ENCODE measurements at places on chromosomes 16 and 17. TPM values are rescaled to one million over a fixed set of nuclear protein-coding genes. Genes with fewer than 3 reads are reported as not detected.

The CNTNAP4 gene
- total RNA-seq, result not detected

GRCh38 chr16:31274831-31275816, 15.3 kb downstream of the ITGAM start:
- H3K4me3 ChIP-seq, result no peak overlapping the region
- H3K27me3 ChIP-seq, result no peaks in the 10 kb centered on the region
- H3K4me1 ChIP-seq, result no peaks in the 10 kb centered on the region
- H3K36me3 ChIP-seq, result peaks cover 7% of the 10 kb centered on the region

DNA sequence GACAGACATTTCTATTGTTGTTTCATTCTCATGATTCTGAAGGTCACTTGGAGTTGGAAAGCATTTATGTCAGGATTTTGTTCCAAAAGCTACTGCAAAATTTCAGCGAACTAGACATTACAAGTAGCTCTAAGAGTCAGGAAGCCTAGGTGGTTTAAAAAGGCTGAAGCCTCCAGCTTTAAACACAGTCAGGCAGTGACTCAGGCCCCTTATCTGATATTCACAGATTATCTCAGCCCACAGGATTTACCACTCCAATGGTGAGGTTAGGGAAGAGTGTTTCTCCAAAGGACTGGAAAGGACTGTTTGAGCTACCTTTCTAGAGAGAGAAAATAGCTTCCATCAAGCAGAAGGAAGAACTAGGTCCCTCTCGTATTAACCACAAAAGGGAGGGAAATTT, 624.4 kb upstream of the C16orf82 start:
- no peak overlapping the region for H3K4me3 ChIP-seq
- H3K27ac ChIP-seq, result no peak overlapping the region
- no peaks in the 10 kb centered on the region for H3K4me1 ChIP-seq
- DNase-seq, result no peak
- H3K27me3 ChIP-seq, result no peaks in the 10 kb centered on the region

DNA sequence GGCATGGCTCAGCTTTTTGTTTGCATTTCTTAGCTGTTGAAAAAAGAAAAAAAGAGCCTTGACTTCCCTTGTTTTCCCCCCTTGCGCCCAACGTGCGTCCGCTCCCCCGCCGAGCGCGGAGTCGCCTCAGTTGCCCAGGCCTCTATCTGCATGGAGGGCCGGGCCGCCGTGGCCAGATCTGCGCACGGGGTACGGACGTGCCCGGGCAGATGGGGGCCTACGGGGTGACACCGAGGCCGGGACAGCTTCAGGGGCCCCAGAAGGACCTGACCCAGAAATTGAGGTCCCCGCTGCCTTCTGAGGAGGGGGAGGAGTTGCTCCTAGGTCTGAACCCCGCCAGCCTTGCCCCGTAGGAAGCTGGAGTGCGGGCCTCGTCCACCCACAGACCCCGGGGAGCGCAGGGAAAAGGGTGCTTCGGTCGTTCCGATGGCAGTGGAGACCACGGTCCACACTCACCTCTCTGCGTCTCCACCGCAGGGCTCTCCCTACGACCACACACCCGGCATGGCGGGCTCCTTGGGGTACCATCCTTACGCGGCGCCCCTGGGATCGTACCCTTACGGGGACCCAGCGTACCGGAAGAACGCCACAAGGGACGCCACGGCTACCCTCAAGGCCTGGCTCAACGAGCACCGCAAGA, 1.5 kb downstream of the IRX5 start:
- peak; percentile 50 for DNase-seq
- peak overlapping the region; percentile 82 for H3K27ac ChIP-seq
- H3K4me1 ChIP-seq, result peaks cover 16% of the 10 kb centered on the region
- H3K4me3 ChIP-seq, result peak overlapping the region; percentile 68
- no peaks in the 10 kb centered on the region for H3K36me3 ChIP-seq

GRCh38 chr16:56201030-56201429, 9.7 kb downstream of the GNAO1 start:
- no peaks in the 10 kb centered on the region for H3K36me3 ChIP-seq
- H3K4me3 ChIP-seq, result no peak overlapping the region
- no peaks in the 10 kb centered on the region for H3K27me3 ChIP-seq
- H3K27ac ChIP-seq, result no peak overlapping the region

DNA sequence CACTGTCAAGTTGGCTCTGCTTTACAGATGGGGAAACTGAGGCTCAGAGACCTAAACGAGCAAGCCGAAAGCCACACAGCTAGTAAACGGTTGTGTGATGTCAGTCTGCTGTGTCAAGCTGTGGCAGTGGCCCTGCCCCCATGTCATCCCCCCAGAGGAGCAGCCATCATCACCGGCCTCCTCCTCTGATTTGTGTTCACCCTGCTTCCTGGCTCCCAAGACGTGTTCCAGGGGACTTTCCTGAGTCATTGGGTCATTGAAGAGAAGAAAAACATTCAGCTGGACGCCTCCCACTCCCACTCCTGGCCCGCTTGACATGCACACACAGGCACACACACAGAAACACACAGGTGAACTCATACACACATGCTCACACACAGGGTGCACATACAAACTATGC, 54.0 kb upstream of the CIBAR2 start:
- H3K27me3 ChIP-seq, result peaks cover 19% of the 10 kb centered on the region
- no peaks in the 10 kb centered on the region for H3K36me3 ChIP-seq
- DNase-seq, result peak; percentile 21
- no peak overlapping the region for H3K4me3 ChIP-seq

Data from lower lobe of right lung (tissue), 2 donors.